ENCODE measurements at places on chromosomes 7 and 10.

DNA sequence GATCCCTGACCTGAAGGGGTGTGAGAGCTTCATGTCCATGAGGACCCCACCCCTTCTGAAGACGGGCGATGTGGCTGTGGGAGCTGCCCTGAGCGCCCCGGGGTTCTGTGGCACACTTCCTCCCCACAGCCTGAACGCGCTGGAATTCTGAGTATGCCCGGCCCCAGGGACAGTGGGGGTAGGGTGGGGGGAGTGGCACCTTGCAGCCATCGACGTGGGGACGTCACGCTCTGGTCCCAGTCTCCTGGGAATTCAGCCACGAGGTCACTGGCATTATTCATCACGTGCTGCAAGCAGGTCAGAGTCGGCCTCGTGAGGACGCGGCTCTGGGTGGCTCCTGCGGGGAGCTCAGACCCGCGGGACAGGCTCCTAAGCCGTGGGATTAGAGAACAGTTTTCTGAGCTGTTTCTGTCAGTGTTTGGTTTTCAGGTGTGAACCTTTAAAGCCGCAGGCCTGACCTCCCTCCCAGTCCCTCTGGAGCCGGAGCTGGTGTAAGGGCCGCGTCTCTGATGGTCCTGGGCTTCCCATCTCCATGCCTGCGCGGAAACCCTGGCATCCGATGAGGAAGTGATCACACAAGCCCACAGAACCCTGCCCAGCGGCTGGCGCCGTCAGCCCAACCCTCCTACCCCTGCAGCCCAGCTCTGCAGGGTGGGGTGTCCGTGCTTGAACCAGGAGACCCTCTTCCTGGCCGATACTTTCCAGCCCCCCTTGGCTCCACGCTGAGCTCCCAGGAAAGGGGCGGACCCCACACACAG, 16.1 kb downstream of the GPR146 start:
- peak; percentile 65 for DNase-seq
- no peaks in the 10 kb centered on the region for H3K36me3 ChIP-seq
- H3K4me3 ChIP-seq = peak overlapping the region; percentile 53
- no peaks in the 10 kb centered on the region for H3K27me3 ChIP-seq
- H3K27ac ChIP-seq = no peak overlapping the region

DNA sequence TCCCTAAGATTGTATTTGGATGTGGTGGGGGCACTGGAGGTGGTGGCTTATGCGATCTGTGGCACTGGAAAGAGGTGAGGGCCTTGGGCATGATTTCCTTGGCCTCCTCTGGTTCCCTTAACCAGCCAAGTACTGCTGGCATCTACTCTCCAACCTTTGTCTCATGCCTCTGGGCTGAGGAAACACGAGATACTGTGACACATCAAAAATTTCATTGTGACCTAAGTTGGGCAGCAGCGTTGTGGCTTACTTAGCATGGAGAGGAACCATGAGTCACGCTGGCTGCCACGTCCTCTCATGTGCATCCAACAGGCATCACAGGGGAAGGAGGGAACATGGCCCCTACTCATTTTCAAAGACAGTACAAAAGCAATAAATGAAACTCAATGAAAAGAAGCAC, 29.7 kb upstream of the GSDME start:
- H3K27me3 ChIP-seq = no peaks in the 10 kb centered on the region
- H3K36me3 ChIP-seq = peaks cover 19% of the 10 kb centered on the region
- no peak overlapping the region for H3K4me3 ChIP-seq
- H3K27ac ChIP-seq = no peak overlapping the region
- no peaks in the 10 kb centered on the region for H3K4me1 ChIP-seq
- no peak for DNase-seq

GRCh38 chr10:129946859-129947258, 17.2 kb downstream of the EBF3 start:
- H3K36me3 ChIP-seq = no peaks in the 10 kb centered on the region
- H3K27ac ChIP-seq = no peak overlapping the region
- no peaks in the 10 kb centered on the region for H3K27me3 ChIP-seq
- no peaks in the 10 kb centered on the region for H3K4me1 ChIP-seq

DNA sequence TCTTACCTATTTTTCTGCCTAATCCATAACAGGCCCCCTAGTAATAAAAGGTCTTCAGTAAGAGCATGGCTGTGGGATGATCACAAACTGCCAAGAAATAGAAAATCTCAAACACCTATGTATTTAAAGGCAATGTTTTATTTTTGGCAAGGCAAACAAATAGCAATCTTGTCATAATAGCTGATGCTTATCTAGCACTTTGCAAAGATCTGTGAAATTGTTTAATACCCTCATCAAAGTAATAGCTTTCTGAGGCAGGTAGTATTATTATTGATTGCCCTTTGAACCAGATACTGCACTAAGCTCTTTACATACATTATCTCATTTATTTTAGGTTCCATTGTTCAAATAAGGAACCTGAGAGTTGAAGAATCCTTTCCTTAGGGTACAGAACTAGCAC, 1.6 kb upstream of the CADPS2 start:
- H3K36me3 ChIP-seq = no peaks in the 10 kb centered on the region
- no peak overlapping the region for H3K27ac ChIP-seq
- H3K4me1 ChIP-seq = no peaks in the 10 kb centered on the region
- peaks cover 5% of the 10 kb centered on the region for H3K27me3 ChIP-seq
- H3K4me3 ChIP-seq = no peak overlapping the region
- DNase-seq = no peak

- H3K27me3 ChIP-seq = peaks cover 5% of the 10 kb centered on the region
- no peaks in the 10 kb centered on the region for H3K4me1 ChIP-seq
- no peak overlapping the region for H3K4me3 ChIP-seq
- no peak overlapping the region for H3K27ac ChIP-seq
Observed at GRCh38 chr7:140059273-140060242, 3.2 kb downstream of the PARP12 start.

DNA sequence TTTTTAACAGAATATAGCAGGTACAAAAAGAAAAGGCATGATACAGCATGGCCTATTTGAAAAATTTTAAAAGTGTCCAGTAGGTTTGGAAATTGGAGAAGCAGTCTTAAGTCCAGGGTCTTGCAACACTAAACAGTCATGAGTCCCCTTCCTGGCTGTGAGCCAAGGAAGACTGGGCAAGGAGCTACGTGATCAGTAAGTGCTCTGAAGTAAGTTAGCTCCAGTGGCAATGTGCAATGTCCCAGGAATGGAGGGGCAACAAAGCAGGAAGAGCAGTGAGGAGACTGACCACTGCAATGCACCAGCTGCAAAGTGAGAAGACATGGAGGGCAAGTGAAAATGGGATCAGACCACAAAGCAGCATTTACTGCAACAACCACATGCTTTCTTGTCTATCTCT, 72.9 kb upstream of the GRID1 start:
- H3K4me3 ChIP-seq = no peak overlapping the region
- H3K36me3 ChIP-seq = peaks cover 41% of the 10 kb centered on the region
- no peak overlapping the region for H3K27ac ChIP-seq
- no peak for DNase-seq
- H3K4me1 ChIP-seq = no peaks in the 10 kb centered on the region

- H3K4me3 ChIP-seq = peak overlapping the region; percentile 11
- no peak overlapping the region for H3K27ac ChIP-seq
- DNase-seq = peak; percentile 47
- H3K27me3 ChIP-seq = no peaks in the 10 kb centered on the region
- peaks cover 23% of the 10 kb centered on the region for H3K36me3 ChIP-seq
Observed at GRCh38 chr7:99631295-99632109, 14.8 kb downstream of the ZSCAN25 start.

DNA sequence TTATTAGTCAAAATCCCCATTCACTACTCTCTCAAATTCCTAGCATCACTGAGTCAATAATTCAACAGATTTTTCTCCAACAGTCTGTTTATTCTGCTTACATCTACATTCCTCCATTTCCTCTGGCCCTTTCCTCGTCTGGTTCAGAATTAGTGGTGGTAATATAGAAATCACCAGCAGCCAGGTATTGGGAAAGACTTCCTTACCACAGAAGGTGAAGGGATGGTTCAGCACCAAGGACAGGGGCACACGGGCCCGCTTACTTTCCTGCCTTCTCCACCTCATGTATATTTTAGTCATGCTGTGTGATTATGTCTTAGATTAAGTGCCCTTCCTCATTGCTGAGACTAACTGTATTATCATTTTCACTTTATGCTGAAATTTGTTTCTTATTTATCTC, 70.4 kb upstream of the APBB1IP start:
- no peaks in the 10 kb centered on the region for H3K36me3 ChIP-seq
- H3K4me3 ChIP-seq = no peak overlapping the region
- H3K4me1 ChIP-seq = no peaks in the 10 kb centered on the region
- no peak overlapping the region for H3K27ac ChIP-seq
- no peaks in the 10 kb centered on the region for H3K27me3 ChIP-seq
- DNase-seq = peak; percentile 63

DNA sequence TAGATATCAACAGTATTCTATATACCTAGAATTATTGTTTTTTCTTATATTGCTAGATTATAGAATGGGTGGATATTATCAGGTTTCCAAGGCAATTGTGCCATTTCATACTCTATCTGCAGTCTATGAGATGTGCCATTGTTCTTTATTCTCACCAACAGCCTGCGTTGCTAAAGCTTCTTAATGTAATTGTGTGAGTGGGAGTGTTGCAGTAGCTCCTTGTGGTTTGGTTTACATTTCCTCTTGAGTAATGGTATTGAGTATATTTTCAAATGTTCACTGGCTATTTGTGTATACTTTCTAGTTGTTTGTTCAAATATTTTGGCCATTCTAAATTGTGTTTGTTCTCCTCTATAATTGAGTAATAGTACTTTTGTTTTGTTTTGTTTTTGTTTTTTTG, 199.2 kb downstream of the TFEC start:
- DNase-seq = no peak
- peaks cover 4% of the 10 kb centered on the region for H3K36me3 ChIP-seq
- H3K4me3 ChIP-seq = no peak overlapping the region
- no peak overlapping the region for H3K27ac ChIP-seq

DNA sequence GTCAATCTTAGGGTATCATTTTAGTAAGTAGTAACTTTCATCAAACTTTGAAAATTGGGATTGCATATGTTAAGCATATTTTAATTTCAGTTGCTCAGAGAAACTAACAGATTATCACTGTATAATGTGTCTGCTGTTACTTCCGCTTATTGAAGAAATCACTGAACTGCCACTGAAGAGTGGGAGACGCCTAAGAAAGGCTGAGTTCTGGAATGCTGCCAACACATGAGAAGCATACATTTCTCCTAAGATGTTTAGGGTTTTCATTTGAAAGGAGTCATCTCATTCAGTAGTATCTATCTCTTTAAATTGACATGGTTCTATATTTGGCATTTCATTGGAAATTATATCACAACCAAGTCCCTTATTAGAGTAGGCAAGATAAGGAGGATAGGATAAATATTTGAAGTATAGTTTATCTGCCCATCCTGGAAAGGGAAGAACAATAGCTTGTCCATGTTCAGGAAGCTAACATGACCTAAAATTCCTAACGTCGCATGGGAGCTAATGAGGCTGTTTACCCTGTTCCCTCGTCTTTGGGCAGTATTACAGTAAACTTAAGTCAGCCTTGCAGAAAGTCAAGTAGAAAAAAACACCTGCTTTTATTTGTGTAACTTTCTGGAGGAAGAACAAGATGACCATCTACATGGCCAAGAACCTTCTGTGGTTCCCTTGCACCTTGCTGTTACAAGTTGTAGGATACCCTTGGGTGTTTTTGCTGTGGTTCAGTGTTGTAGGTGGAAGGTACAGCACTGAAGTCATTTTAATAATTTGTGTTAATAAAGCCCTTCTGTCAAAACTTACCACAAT, 67.3 kb downstream of the NHLRC2 start:
- no peaks in the 10 kb centered on the region for H3K27me3 ChIP-seq
- no peak overlapping the region for H3K4me3 ChIP-seq
- no peak overlapping the region for H3K27ac ChIP-seq
- no peaks in the 10 kb centered on the region for H3K36me3 ChIP-seq

DNA sequence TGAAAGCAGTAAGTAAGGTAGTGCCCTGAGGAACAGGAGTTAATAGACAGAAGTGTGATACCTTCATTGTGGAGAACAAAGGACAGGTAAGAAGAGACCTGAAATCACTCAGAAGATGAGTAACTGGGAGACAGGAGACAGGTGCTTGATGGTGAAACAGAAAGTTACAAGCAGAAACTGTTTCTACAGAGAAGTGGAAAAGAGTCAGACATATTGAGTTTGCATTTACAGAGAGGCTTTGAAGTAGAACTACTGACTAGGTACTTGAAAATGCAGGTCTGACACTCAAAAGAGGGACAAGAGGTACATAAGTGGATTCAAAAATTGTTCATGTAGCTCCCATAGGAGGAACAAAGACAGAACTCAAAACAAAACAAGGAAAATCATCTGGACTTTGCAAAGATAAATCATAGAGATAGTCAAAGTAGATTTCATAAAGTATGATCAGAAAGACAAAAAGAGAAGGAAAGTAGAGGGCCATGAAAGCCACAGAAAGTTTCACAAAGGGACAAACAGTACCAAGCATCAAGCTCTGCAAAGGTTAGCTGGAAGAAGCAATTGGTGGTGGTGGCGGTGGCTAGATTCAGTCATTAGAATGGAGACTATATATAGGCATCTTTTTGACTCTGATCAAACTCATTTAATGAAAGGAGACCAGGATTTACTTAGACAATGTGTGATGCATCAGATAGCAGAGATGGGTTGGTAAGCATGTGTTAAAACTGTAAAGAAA, 198.4 kb downstream of the PCLO start:
- H3K36me3 ChIP-seq = peaks cover 3% of the 10 kb centered on the region
- H3K27ac ChIP-seq = no peak overlapping the region
- no peaks in the 10 kb centered on the region for H3K27me3 ChIP-seq
- no peak overlapping the region for H3K4me3 ChIP-seq
- H3K4me1 ChIP-seq = no peaks in the 10 kb centered on the region
- DNase-seq = no peak

- no peak overlapping the region for H3K4me3 ChIP-seq
- no peaks in the 10 kb centered on the region for H3K36me3 ChIP-seq
- H3K27ac ChIP-seq = no peak overlapping the region
- H3K4me1 ChIP-seq = no peaks in the 10 kb centered on the region
- DNase-seq = no peak
Observed at GRCh38 chr7:46389146-46389545, 468.1 kb upstream of the IGFBP3 start.

DNA sequence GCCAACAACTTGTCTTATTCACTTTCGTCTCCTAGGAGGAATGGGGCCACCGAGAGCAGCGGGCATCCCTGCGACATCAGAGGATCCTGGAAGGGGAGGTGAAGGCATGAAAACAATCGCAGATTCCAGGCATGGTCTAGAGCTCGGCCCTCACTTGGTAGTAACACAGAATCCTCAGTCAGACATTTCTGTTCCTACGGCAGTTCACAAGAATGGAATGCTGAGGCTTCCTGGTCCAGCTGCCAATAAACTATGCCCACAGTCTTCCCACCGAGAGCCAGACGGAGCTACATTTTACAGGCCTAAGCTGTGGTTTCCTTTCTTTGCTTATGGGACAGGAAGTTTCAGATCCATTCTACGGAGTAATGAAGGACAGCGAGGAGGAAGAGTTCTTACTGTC, 75.8 kb downstream of the OR13A1 start:
- no peak overlapping the region for H3K27ac ChIP-seq
- no peak overlapping the region for H3K4me3 ChIP-seq
- H3K4me1 ChIP-seq = peaks cover 4% of the 10 kb centered on the region
- no peaks in the 10 kb centered on the region for H3K27me3 ChIP-seq
- H3K36me3 ChIP-seq = no peaks in the 10 kb centered on the region
- no peak for DNase-seq

GRCh38 chr7:106061301-106061979, 50.7 kb downstream of the SYPL1 start:
- no peaks in the 10 kb centered on the region for H3K36me3 ChIP-seq
- DNase-seq = no peak
- no peak overlapping the region for H3K4me3 ChIP-seq
- H3K27me3 ChIP-seq = no peaks in the 10 kb centered on the region
- no peak overlapping the region for H3K27ac ChIP-seq
- no peaks in the 10 kb centered on the region for H3K4me1 ChIP-seq

GRCh38 chr7:105886776-105887175, 10.4 kb upstream of the ATXN7L1 start:
- peaks cover 3% of the 10 kb centered on the region for H3K36me3 ChIP-seq
- 0 out of 2 replicates have a peak, but pooled peaks cover 4% of the 10 kb centered on the region for H3K4me1 ChIP-seq
